ENCODE measurements at places on chromosomes 3 and 15. TPM values are rescaled to one million over a fixed set of nuclear protein-coding genes. Genes with fewer than 3 reads are reported as not detected.

GRCh38 chr3:59559721-59560435, 510.1 kb upstream of the CFAP20DC start:
- H3K27me3 ChIP-seq = no peaks in the 10 kb centered on the region
- ATAC-seq = no peak
- H3K36me3 ChIP-seq = no peaks in the 10 kb centered on the region
- no peak overlapping the region for H3K27ac ChIP-seq
- H3K4me3 ChIP-seq = no peak overlapping the region

GRCh38 chr3:50238549-50239026, 2.6 kb downstream of the GNAI2 start:
- ATAC-seq = peak; percentile 20
- peaks cover 64% of the 10 kb centered on the region for H3K4me1 ChIP-seq
- no peaks in the 10 kb centered on the region for H3K27me3 ChIP-seq
- H3K4me3 ChIP-seq = peak overlapping the region; percentile 94

DNA sequence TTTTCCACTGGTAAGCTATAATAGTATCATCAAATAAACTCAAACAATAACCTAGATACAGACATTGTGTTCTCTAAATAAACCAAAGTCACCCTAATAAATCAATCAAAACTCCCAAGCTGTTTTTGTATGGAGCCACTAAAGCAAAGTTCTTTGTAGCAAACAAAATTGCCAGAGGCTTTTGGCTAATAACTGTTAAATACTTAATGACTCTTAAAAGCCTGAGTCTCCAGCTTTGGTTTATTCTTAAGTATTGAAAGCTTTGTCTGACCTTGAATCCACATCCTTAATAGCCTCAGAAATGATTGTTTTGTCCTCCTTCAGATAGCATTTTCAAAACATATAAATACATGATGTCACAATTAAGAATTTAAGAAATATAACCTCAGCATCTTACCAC, 725.3 kb downstream of the SI start:
- ATAC-seq = no peak
- no peak overlapping the region for H3K4me3 ChIP-seq
- H3K27ac ChIP-seq = no peak overlapping the region
- no peaks in the 10 kb centered on the region for H3K36me3 ChIP-seq
- no peaks in the 10 kb centered on the region for H3K27me3 ChIP-seq
- no peaks in the 10 kb centered on the region for H3K4me1 ChIP-seq

GRCh38 chr3:113035387-113035982, 44.7 kb downstream of the GTPBP8 start:
- H3K4me1 ChIP-seq = no peaks in the 10 kb centered on the region
- no peak overlapping the region for H3K27ac ChIP-seq
- no peaks in the 10 kb centered on the region for H3K36me3 ChIP-seq

- H3K36me3 ChIP-seq = no peaks in the 10 kb centered on the region
- H3K27ac ChIP-seq = no peak overlapping the region
- H3K4me3 ChIP-seq = no peak overlapping the region
- H3K4me1 ChIP-seq = no peaks in the 10 kb centered on the region
Measured at GRCh38 chr15:76614725-76615124, 278.2 kb downstream of the ISL2 start.

DNA sequence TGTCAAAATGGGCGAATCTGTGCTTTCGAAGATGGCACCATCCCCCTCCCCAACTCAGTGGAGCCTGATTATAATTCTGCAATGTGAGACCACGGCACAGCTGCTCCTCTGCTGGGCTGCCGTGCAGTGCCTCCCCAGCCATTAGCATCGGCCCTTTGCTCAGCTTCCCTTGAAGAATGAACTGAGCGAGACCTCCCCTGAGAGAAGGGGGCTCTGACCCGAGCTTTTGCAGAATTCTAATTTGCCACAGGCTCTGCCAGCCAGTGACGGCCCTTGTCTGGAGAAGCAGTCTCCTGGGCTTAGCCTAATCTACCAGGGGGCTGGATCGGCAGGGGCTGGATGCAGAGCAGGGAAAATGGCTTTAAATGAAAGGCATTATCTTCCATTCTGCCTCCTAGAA, 57.2 kb downstream of the GLDN start:
- H3K36me3 ChIP-seq = no peaks in the 10 kb centered on the region
- no peak overlapping the region for H3K27ac ChIP-seq
- no peaks in the 10 kb centered on the region for H3K4me1 ChIP-seq
- no peak for ATAC-seq

GRCh38 chr3:120848503-120848902, 59.5 kb upstream of the STXBP5L start:
- no peak for ATAC-seq
- peaks cover 5% of the 10 kb centered on the region for H3K27me3 ChIP-seq
- H3K27ac ChIP-seq = no peak overlapping the region
- H3K4me1 ChIP-seq = no peaks in the 10 kb centered on the region
- H3K4me3 ChIP-seq = no peak overlapping the region
- no peaks in the 10 kb centered on the region for H3K36me3 ChIP-seq

DNA sequence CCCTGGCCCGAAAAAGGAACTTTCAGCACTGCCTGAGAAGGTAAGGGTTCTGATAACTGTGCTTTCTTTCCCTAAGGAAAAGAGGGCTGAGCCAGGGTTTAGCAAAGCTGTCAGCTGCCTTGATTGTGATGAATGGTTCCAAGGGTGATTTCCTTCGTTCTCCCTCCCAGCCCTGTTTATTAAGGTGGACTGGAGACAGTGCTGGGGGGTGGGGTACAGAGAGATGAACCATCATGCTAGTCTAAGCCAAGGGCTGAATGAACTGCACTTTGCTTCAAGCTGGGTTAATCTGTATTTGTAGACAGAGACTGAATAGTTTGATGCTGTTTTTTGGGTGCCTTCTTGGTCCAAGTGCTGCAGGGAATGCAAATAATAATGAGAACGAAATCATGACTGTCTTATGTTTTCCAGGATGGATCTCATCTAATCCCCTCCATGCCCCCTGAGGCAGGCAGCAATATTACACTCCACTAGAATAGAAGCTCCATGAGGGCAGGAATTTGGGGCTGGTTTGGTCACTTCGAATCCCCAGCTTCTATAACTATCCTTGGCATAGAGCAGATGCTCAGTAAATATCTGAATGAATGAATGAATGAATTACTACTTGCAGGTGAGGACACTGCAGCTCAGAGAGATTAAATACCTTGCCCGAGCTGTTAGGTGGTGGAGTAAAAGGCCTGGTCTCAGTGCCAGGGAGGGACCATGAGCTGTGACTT, 10.9 kb downstream of the PXYLP1 start:
- no peaks in the 10 kb centered on the region for H3K27me3 ChIP-seq
- H3K4me1 ChIP-seq = peaks cover 5% of the 10 kb centered on the region
- H3K36me3 ChIP-seq = no peaks in the 10 kb centered on the region
- no peak overlapping the region for H3K4me3 ChIP-seq

GRCh38 chr15:95770196-95770595, 560.3 kb upstream of the NR2F2 start:
- H3K27me3 ChIP-seq = no peaks in the 10 kb centered on the region
- H3K27ac ChIP-seq = no peak overlapping the region
- H3K4me3 ChIP-seq = no peak overlapping the region

GRCh38 chr3:27792869-27793268, 70.7 kb upstream of the EOMES start:
- H3K27ac ChIP-seq = no peak overlapping the region
- H3K27me3 ChIP-seq = no peaks in the 10 kb centered on the region
- no peak for ATAC-seq
- no peaks in the 10 kb centered on the region for H3K36me3 ChIP-seq
- no peak overlapping the region for H3K4me3 ChIP-seq

- H3K4me3 ChIP-seq = no peak overlapping the region
- ATAC-seq = no peak
- no peaks in the 10 kb centered on the region for H3K4me1 ChIP-seq
- no peaks in the 10 kb centered on the region for H3K27me3 ChIP-seq
- no peaks in the 10 kb centered on the region for H3K36me3 ChIP-seq
- no peak overlapping the region for H3K27ac ChIP-seq
Measured at GRCh38 chr3:173027429-173027828, 113.6 kb downstream of the SPATA16 start.

DNA sequence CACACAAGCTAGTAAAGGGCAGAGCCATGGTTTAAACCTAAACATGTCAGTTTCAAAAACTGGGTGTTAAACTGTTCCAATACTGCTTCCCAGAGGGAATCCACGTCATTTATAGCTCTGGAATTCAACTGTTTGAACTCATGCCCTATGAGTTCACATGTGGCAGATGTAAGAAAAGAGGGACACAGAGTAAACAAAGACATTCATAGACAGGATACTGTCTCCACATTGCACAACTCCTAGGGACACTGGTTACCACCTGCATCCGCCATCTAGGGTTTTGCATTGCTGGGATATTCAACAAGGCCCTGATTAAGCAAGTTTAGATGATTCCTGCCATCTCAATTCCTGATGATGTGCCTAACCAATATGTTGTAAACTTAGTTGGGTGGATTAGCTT, 134.1 kb upstream of the COL8A1 start:
- peak overlapping the region; percentile 18 for H3K27ac ChIP-seq
- no peaks in the 10 kb centered on the region for H3K27me3 ChIP-seq
- no peaks in the 10 kb centered on the region for H3K36me3 ChIP-seq
- no peak overlapping the region for H3K4me3 ChIP-seq
- peak; percentile 25 for ATAC-seq
- no peaks in the 10 kb centered on the region for H3K4me1 ChIP-seq

DNA sequence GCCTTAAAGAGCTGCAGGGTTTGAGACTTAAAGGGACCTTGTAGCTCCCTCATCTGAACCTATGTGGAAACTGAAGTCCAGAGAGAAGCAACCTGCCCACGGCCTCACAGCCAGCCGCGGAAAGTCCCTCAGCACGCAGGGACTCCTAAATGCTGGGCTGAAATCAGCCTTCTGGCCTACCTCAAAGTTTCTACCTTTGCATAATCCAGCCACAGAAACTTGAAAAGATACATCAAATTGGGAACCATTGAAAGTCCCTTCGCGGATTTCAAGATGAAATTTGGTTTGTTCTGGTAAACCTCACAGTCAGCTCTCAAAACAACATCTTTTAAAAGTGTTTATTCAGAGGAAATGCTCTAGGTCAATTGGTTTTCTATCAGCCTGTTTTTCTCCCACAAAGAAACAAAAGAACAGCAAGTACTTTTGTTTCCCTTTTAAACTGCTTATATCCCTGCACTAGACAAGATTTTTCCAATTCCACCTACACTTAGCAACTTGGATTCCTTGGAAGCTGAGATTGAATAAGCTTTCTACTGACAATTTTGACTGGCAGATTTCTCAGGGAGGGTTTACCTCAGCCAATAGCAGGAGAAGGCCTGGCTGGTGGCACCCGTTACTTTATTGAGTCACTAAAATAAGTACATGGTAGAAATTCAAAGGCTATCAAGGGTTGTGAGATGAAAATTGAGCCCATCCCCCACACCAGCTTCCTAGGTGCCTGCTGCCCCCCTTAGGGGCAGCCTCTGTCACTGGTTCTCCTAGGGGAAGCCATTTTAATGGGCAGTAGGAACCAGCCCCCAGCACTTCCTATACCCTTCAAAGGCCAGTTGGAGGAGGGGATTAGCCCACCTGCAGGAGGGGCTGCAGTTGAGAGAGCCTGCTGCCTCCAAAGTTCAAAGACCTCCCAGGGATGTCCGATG, 171.2 kb downstream of the ADAMTS17 start:
- no peaks in the 10 kb centered on the region for H3K36me3 ChIP-seq
- H3K27me3 ChIP-seq = no peaks in the 10 kb centered on the region
- H3K27ac ChIP-seq = peak overlapping the region; percentile 77
- peaks cover 14% of the 10 kb centered on the region for H3K4me1 ChIP-seq
- ATAC-seq = no peak
- no peak overlapping the region for H3K4me3 ChIP-seq

DNA sequence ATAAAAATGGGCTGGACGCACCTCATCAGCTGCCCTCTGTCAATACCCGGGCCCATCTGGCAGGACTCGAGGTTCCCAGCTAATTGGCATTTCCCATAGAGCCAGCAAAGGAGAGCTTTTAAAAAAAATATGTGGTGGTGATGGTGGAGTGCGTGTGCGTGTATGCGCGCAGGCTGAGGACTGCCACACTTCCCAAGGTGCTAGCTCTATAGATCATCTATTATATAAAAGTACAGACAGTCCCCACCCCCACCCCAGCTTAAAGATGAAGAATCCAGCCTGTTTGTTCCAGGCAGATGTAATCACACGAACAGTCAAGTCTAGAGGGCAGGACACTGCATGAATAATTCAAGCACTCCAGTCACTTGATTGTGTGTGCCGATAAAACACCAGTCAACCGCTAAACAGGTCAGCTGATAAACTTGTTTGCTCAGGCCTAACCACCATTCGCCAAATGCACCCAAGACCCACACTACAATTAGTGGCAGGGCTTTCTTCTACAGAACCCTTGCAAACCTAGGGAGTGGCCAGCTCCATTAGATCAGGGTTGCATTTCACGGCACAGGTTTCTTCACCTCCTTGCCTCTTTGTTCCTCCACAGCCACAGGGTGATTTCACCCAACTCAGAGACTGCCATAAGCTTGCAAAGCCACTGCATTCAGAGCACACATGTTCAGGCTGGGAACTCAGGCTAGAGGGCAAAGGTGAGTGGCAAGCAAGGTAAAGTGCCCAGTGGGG, 5.8 kb downstream of the TLE3 start:
- H3K27ac ChIP-seq = no peak overlapping the region
- H3K4me1 ChIP-seq = peaks cover 61% of the 10 kb centered on the region
- ATAC-seq = no peak
- no peaks in the 10 kb centered on the region for H3K27me3 ChIP-seq
- no peak overlapping the region for H3K4me3 ChIP-seq

GRCh38 chr3:61030469-61031035, 220.7 kb downstream of the FHIT start:
- no peak overlapping the region for H3K4me3 ChIP-seq
- no peaks in the 10 kb centered on the region for H3K27me3 ChIP-seq
- no peak overlapping the region for H3K27ac ChIP-seq
- no peak for ATAC-seq
- no peaks in the 10 kb centered on the region for H3K4me1 ChIP-seq

DNA sequence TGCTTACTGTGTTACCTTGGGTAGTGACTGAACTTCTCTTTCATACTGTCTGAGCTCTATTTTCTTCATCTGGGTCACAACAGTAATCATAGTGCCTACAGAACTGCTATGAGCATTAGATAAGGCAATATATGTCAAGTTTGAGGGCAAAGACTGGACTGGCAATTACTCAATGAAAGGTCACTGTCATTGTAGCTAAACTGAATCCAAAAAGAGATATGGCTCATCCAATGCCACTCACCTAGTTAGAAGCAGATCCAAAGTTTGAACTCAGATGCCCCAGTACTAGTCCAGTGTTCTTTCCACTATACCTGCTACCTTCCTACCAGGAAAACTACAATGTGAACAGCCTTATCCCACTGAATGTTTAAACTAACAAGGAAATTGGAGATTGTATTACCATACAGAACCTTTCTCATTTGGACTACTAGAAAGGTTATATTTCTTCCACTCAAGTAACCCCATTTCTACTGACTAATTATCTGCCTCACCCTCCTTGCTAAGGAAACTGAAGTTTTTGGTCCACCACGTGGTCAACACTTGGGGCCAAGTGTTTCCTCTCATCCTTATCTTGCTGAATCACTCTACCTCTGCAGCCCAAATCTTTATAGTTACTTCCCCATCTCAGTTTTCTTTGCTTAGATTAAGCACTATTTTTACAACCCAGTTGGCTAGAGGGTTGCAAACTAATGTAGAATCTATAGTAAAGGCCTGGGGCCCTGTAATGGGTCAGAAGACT, 202.3 kb upstream of the LPP start:
- no peak overlapping the region for H3K4me3 ChIP-seq
- peaks cover 4% of the 10 kb centered on the region for H3K4me1 ChIP-seq
- no peak for ATAC-seq

GRCh38 chr3:112074616-112075497, 11.3 kb upstream of the C3orf52 start:
- H3K4me3 ChIP-seq = no peak overlapping the region

- no peak for ATAC-seq
- no peaks in the 10 kb centered on the region for H3K36me3 ChIP-seq
- H3K4me1 ChIP-seq = no peaks in the 10 kb centered on the region
Measured at GRCh38 chr3:46221391-46221790, 13.3 kb upstream of the CCR1 start.

ADGRG7 gene
- not detected for total RNA-seq

PLA2G4B gene
- 7.0 TPM for total RNA-seq

UBXN7 gene
- 23.1 TPM for total RNA-seq

RETNLB gene
- total RNA-seq = not detected

OIP5 gene
- 0.49 TPM for total RNA-seq

MYEF2 gene
- 94.2 TPM for total RNA-seq
